NCI-H2171 (cell line): ENCODE measurements at places on chromosomes 16 and 17.

GRCh38 chr17:7916385-7916682 is 245 bp upstream of the RNF227 start:
- DNase-seq = no peak

GRCh38 chr17:8001976-8002720 is at the start of gene GUCY2D:
Gene GUCY2D (plus strand): TSS chr17:8002615. CDS start chr17:8003048, 433 bp downstream.
- DNase-seq = no peak

DNA sequence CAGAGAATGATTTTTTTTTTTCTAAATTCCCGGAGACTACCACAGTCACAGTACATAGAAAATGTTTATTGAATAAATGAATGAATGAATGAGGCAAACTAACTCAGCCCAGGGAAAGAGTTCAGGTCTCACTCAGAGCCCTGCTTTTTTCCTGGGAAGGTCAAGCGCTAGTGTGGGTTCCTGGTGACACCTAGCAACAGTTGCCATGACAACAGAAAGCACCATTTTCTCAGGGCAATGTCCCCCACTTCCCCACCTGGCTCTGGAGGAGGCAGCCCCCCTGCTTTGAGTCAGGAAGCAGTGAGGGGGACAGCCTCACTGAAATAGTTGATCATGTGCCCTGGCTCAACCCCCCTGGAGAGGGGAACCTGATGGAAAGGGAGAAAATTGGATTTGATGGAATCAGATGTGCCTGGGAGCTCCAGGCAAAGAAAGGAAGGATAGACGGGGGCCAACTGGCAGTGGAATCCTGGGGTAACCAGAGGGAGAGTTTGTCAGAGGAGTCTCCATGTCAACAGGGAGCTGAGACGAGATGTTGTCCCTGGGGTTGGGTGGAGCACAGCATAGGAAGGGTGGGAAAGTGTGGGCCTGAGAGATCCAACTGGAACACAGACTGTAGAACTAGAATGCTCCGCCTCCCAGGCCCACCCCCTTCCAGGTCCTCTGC is 242.2 kb upstream of the CCL2 start:
- DNase-seq = no peak

DNA sequence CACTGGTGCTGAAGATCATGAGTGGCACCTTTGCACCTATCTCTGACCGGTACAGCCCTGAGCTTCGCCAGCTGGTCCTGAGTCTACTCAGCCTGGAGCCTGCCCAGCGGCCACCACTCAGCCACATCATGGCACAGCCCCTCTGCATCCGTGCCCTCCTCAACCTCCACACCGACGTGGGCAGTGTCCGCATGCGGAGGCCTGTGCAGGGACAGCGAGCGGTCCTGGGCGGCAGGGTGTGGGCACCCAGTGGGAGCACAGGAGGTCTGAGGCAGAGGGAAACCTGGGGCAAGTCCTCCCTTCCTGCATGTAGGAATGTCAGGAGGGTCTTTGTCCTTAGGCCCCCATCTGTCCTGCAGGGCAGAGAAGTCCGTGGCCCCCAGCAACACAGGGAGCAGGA is 6.5 kb upstream of the TRAF4 start:
- no peak for DNase-seq

DNA sequence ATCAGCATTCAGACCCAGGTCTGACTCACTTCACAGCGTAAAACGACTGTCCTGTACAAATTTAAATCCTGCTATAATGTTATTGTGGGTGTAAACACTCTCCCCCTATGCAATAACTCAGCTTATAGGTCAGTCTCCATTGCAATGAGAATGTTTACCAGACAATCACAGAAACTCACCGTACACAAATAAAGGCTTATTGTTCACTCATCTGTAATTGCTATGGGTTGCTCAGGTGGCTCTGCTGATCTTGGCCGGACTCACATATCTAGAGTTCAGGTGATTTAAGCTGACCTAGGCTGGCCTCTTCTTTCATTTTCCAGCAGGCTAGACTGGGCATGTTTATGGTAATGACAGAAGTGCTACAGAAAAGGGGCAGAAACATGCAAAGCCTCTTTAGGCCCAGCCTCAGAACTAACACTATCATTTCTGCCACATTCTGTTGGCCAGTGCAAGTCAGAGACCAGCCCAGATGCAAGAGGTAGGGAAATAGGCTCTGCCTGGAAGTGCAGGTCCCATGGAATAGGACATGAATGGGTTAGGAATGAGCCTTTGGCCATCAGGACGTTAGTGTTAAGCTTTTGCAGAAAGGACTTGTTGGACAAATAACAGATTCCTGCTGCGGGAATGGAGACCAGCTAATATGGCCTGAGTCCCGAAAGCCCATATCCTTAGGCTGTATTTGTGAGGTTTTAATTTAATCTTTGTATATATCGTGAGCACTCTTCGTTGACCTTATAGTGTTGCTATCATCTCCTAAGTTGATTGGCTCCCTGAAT is 44.0 kb downstream of the HLF start:
- no peak for DNase-seq
